ENCODE measurements at places on chromosomes 7 and 10. TPM values are rescaled to one million over a fixed set of nuclear protein-coding genes. Genes with fewer than 3 reads are reported as not detected.

- no peak overlapping the region for H3K4me3 ChIP-seq
- H3K36me3 ChIP-seq: no peaks in the 10 kb centered on the region
- no peaks in the 10 kb centered on the region for H3K27me3 ChIP-seq
- no peaks in the 10 kb centered on the region for H3K4me1 ChIP-seq
These were observed 5.0 kb downstream of the FOXP2 start for GRCh38 chr7:114419441-114420272.

CUL1 gene
- 86.6 TPM for total RNA-seq

GRCh38 chr7:21603462-21603861, 60.6 kb downstream of the DNAH11 start:
- no peak for DNase-seq
- H3K27ac ChIP-seq: no peak overlapping the region
- H3K4me1 ChIP-seq: no peaks in the 10 kb centered on the region
- H3K4me3 ChIP-seq: no peak overlapping the region

DNA sequence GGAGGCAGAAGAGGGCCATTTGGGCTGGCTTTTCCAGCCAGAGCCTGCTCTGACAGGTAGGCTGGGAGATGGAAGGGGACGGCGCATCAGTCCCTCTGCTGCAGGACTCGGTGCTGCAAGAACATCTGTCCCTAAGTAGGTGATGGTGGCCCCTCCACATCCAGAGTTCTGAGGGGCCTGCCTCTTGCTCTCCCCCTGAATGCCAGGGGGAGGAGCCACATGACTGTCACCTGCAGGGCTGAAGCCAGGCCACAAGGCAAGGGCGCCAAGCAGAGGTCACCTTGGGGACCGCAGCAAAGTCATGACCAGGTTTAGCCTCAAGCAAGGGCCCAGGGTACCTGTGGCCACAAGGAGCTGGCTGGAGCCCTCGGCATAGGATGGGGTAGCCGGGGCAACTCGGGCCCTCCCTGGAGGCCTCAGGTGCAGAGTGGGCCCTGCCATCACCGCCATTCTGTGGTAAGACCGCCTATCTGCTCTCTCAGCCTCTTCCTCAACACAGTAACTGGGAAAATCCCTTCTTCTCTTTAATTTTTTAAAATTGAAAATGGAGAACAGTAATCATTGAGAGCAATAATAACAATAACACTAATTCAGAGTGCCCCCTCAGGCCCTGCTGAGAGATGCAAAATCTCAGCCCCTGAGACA, 99.3 kb downstream of the FAM53B start:
- no peaks in the 10 kb centered on the region for H3K27me3 ChIP-seq
- no peak for DNase-seq
- H3K27ac ChIP-seq: no peak overlapping the region

DNA sequence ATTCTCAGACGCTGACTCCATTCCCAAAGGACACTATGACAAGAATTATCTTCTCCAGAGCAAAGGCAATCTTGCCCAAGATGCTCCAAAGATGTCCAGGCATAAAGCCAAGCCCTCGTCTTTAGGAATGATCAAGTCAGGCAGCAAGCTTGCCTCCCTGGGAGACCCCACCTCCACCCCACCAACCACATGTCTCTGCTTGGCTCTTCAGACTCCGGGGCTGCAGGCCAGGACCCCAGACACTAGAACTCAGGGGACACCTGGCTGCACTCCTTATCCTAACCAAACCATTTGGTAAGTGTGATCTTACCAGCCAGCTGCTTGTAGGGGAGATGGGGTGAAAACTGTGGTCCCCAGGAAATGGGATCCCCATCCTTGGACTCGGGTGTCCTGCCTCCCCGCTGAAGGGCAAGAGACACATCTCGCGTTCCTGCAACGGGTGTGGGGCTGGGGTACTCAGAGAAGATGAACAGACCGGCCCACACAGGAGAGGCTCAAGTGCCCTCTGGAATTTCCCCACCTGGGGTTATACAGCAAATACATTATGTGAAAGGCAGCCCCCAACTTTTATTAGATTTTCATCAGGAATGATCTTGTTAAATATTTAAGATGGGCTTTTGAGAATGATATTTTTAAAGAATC, 55.7 kb downstream of the INSIG1 start:
- H3K27me3 ChIP-seq: no peaks in the 10 kb centered on the region
- H3K36me3 ChIP-seq: no peaks in the 10 kb centered on the region
- no peaks in the 10 kb centered on the region for H3K4me1 ChIP-seq
- no peak overlapping the region for H3K27ac ChIP-seq
- H3K4me3 ChIP-seq: no peak overlapping the region

DNA sequence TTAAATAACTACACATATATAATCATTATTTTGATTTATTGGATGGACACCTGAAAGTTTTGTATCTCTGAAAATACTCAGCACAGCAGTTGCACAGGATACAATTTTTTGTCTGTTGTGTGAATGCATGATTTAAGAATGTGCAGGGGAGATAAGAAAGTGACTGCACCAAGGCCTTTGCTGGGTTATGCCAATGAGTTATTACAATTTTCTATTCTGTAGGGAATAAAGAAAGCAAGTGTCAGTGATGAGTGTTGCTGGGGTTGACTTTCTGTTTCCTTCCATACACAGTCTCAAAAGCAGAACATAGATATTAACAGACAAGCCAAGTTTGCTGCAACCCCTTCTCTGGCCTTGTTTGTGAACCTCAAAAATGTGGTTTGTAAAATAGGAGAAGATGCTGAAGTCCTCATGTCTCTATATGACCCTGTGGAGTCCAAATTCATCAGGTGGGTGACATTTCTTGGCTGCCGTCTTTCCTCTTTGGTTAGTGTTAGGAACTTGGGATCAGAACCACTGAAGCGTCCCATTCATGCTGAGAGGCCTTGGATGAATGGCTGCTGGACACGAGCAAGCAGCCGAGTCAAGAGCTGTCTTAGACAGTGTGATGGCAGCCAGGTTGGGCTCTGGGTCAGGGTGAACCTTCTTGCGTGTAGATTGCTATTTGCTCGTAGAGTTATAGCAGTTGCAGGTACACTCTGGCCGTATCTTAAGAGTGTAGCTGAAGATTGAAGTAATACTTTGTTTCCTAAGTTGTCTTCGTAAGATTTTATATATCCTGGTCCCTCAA, 92.8 kb downstream of the DOCK1 start:
- no peak overlapping the region for H3K27ac ChIP-seq
- DNase-seq: no peak
- H3K4me3 ChIP-seq: no peak overlapping the region
- H3K4me1 ChIP-seq: no peaks in the 10 kb centered on the region

GRCh38 chr7:4960363-4960762, 1.4 kb upstream of the MMD2 start:
- no peak overlapping the region for H3K27ac ChIP-seq
- peak; percentile 31 for DNase-seq
- H3K27me3 ChIP-seq: no peaks in the 10 kb centered on the region
- no peaks in the 10 kb centered on the region for H3K36me3 ChIP-seq
- no peaks in the 10 kb centered on the region for H3K4me1 ChIP-seq

WDR37 gene
- 28.8 TPM for total RNA-seq

KCP gene
- 6.3 TPM for total RNA-seq

DNA sequence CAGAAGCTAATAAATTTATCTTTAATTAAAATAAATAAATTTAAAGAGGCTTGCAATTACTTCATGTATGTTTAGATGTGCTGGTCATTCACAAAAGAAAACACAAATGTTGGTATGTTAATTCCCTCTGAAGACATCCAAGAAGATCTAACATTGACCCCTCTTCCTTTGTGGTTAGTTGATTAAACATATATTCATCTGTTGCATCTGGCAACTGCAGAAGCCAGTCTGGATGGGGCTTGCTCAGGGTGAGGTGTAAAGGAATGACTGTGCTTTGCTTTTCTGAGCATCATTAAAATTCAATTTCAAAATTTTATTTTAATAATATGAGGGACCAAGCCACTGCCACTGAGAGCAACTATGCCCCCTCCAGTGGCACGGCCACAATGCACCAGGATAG, 36.4 kb upstream of the FERD3L start:
- H3K4me3 ChIP-seq: no peak overlapping the region
- no peak for DNase-seq
- no peaks in the 10 kb centered on the region for H3K27me3 ChIP-seq
- H3K36me3 ChIP-seq: no peaks in the 10 kb centered on the region
- no peaks in the 10 kb centered on the region for H3K4me1 ChIP-seq

GRCh38 chr10:60564475-60564874, 174.8 kb upstream of the ANK3 start:
- H3K36me3 ChIP-seq: no peaks in the 10 kb centered on the region
- H3K27ac ChIP-seq: no peak overlapping the region

- no peak overlapping the region for H3K27ac ChIP-seq
- no peaks in the 10 kb centered on the region for H3K36me3 ChIP-seq
- H3K27me3 ChIP-seq: no peaks in the 10 kb centered on the region
These were observed 51.0 kb upstream of the SUN1 start for GRCh38 chr7:781186-781849.

DNA sequence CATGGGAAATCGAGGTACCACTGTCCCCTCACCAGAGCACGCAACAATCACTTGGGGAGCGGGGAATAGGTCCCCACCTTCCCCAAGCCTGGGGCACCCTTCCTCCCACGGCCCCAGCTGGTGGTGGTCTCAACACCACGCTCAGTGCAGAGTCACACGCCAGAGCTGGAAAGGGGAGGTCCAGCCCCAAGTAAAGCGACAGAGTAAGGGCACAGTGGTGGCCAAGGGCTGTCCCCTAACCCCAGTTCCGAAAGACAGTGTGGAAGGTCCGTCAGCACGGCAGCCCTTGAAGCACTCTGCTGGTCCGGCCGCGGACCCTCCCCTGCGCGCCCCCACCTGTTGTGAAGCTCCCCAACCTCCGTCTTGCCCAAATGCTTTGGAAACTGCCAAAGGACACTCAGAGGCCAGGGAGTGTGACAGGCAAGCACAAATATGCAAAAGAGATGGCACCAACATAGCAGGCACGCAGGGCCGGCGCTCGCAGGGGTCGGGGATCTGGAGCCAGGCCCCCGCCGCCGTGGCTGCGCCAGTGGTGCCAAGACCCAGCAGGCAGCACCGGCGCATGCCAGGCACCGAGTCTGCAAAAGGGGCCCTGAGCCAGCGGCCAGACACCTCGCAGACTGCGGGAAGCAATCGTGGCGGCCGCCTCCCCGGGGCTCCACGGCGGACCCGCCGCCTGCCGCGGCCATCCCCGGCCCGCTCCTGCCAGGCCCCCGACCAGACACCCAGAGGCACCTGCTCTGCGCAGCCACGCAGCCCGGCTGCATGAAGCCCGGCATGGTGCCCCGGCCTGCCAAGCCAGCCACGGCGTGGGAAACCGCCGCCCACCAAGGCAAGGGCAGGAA, 51.6 kb upstream of the SRRM3 start:
- DNase-seq: no peak
- no peak overlapping the region for H3K27ac ChIP-seq
- no peaks in the 10 kb centered on the region for H3K36me3 ChIP-seq
- H3K27me3 ChIP-seq: peaks cover 5% of the 10 kb centered on the region
- no peaks in the 10 kb centered on the region for H3K4me1 ChIP-seq
- H3K4me3 ChIP-seq: no peak overlapping the region

VIPR2 gene
- total RNA-seq: 2.5 TPM

AQP1 gene
- total RNA-seq: 59.9 TPM

DNA sequence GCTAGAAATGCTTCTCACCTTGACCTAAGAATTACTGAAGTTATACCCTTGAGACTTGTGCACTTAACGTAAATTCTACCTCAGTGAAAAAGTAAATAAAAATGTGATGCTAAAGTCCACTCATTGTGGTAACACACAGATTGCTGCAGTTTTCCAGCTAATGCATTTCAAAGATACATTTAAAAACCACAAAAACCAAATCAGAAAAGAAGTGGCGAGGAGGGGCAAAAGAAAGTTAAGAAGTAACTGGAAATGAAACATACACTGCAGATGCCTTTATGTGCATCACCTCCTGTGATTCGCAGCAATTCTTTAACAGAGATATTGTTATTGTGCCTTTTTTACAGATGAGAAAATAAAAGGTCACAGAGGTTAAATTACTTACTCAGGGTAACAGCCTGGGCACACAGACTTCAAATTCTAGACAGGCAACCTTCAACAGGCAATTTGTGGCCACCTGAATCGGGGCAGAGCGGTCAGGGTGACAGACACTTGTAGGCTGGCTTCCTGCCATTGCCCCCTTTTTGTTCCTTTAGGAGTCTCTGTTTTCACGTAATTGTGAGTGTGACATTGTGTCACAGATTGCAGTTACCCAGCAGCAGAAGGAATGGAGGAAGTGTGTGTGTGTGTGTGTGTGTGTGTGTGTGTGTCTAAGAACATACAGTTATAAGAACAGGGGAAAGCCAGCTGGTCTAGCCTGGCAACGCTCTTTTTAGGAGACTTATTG, 1.9 kb downstream of the WIPF3 start:
- no peak overlapping the region for H3K27ac ChIP-seq
- H3K4me3 ChIP-seq: no peak overlapping the region
- H3K4me1 ChIP-seq: peaks cover 7% of the 10 kb centered on the region
- no peaks in the 10 kb centered on the region for H3K27me3 ChIP-seq

DNA sequence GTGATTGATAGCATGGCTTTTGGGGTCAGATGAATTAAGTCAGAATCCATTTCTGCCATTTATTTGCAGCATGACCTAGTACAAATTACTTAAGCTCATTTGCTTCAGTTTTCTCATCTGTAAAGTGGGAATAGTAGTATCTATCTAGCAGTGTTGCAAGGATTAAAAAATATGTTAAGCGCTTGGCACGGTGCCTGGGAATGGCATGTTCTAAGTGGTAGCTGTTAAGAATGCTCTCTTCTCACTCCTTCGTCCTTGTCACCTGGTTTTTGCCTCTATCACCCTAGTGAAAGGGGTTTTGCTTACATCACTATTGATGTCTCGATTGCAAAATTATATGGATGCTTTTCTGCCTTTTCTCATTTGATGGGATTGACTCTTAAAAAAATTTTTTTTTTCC, 7.4 kb downstream of the TMEM248 start:
- DNase-seq: no peak
- no peak overlapping the region for H3K4me3 ChIP-seq
- peaks cover 3% of the 10 kb centered on the region for H3K36me3 ChIP-seq
- H3K4me1 ChIP-seq: no peaks in the 10 kb centered on the region
- no peaks in the 10 kb centered on the region for H3K27me3 ChIP-seq

OPN1SW gene
- total RNA-seq: not detected

BMI1 gene
- 17.5 TPM for total RNA-seq

GRCh38 chr7:129767120-129768015, 155.8 kb downstream of the NRF1 start:
- H3K27ac ChIP-seq: no peak overlapping the region
- no peaks in the 10 kb centered on the region for H3K27me3 ChIP-seq
- DNase-seq: no peak
- no peaks in the 10 kb centered on the region for H3K4me1 ChIP-seq
- no peak overlapping the region for H3K4me3 ChIP-seq
